ENCODE measurements at places on chromosomes 1 and 21.

GRCh38 chr1:193451001-193451400 lies 264.6 kb upstream of the B3GALT2 start:
- no peak for DNase-seq

DNA sequence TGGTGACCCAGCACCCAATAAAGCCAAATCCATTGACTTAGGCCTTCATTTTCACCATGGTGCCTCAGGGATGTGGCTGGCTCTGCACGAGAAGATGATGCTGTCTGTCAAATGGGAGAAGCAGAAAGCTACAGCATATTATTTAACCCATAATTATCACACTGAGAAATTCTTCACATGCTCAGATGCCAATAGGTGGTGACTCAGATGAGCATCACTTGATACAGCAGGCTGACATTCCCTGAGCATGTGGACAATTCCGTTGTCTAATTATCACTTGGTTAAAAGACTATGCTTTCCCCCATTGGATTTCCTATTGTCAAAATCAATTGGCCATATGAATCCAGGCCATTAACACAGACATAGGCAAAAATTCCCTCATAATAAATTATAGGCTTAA lies 44.0 kb upstream of the HSD3B1 start:
- DNase-seq, result no peak

DNA sequence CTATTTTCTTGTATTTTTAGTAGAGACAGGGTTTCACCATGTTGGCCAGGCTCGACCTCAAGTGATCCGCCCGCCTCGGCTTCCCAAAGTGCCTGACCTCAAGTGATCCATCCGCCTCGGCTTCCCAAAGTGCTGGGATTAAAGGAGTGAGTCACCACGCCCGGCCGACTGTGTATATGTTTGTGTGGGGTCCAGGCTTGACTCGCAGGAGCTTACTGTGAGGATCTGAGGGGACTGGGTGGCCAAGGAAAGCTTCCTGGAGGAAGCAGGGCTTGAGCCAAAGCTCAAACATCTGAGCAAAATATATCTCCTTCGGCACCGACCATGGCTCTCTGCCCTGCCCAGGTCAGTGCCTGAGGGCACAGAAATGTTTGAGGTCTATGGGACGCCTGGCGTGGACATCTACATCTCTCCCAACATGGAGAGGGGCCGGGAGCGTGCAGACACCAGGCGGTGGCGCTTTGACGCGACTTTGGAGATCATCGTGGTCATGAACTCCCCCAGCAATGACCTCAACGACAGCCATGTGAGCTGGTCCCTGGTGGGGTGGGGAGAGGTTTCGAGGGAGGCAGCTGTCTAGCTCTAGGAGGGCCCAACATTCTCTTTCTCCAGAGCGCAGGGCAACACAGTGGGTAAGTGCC lies 10.5 kb downstream of the PADI3 start:
- DNase-seq, result no peak

DNA sequence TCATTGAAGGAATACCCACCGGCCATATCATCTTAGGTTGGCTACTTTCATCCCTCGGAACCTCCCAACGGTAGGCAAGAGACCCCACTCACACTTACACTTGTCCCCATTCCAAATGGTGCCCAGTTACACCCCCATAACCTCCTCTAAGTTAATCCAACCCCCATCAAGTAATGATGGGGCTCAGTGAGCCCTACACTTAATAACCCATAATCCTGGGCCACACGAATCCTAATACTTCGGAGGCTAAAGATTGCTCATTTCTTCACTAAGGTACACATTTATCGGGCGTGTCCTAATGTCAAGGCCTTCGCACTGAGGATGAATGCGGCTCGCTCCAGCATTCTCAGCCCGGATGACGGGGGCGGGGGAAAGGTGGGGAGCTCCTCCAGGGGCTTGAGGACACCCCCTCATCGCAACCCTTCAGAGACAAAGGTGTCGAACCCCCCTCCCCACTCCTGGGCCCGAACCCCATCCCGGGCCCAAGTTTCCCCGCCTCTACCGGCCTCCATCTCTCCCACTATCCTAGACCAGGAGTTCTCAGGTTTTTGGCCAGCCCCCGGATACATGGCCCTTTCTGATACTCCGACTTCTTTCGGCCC lies 435 bp downstream of the ILF2 start:
- DNase-seq, result no peak

DNA sequence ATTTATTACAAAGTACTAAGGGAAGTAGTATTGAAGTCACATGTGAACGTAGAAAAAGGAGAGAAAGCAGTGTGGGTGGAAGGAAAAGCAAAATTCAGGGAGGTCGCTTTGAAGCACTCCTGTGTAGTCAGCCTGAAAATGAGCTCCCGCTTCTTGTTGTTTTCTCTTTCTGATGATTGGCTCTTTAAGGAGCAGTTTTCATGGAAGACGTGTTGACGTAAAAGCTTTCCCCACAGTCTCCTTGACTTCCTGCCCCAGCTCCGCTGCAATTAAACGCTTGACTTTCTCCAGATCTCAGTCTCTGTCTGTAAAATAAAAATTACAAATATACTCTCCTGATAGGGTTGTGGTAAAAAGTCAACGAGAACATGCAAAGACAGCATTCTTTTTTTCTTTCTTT lies 661.5 kb upstream of the ZP4 start:
- DNase-seq, result no peak

- no peak for DNase-seq
Measured at GRCh38 chr1:96979304-96980268, 258.0 kb downstream of the PTBP2 start.

GRCh38 chr1:19395678-19396192 lies 83.6 kb downstream of the SLC66A1 start:
- DNase-seq, result no peak

DNA sequence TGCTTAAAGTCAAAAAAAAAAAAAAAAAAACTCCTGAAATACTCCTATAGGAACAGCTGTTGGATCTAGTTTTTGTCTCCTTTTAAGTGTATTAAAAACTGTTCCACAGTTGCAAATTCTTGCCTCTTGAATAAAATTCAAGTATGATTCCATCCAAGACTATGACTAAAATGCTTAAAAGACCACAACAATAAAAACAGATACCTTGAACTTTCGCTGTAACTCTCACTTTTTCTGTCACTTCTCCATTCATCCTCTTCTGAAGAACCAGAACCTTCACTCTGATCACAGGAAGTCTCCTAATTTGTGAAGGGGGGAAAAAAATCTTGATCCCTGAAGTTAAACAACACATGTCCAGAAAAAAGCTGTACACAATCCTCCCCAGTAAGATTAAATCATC lies 55.0 kb upstream of the PSMG1 start:
- DNase-seq, result no peak

GRCh38 chr1:36835696-36836095 lies 198.6 kb downstream of the GRIK3 start:
- no peak for DNase-seq

DNA sequence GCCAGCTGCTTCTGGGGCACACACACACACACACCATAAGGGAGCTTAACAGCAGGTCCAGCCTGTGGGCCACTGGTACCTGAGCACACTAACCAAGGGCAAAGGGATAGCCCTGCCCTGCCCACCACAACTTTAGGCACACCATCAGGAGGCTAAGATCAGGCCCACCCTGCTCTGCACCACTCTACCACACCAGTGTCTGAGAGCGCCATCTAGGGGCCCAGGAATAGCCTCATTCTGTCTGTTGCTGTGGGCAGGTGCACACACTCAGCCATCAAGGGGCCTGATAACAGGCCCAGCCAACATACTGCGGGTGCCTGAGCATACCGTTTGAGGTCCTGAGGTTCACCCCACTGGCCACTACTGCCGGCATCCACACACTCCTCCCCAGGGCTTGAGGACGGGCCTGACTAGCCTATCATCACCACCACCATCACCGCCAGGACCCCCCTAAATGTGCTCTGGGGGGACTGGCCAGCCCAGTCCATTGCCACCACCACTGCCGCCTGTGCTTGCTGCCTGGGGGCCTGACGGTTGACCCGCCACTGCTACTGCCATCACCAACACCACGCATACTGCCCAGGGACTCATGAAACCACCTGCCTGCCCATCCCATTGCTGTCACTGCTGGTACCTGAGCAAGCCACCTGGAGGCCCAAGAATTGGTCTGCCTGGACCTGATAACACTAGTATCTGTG lies 31.3 kb downstream of the NSL1 start:
- DNase-seq, result no peak

GRCh38 chr1:228082918-228083870 lies 686 bp downstream of the ARF1 start:
- DNase-seq, result no peak

DNA sequence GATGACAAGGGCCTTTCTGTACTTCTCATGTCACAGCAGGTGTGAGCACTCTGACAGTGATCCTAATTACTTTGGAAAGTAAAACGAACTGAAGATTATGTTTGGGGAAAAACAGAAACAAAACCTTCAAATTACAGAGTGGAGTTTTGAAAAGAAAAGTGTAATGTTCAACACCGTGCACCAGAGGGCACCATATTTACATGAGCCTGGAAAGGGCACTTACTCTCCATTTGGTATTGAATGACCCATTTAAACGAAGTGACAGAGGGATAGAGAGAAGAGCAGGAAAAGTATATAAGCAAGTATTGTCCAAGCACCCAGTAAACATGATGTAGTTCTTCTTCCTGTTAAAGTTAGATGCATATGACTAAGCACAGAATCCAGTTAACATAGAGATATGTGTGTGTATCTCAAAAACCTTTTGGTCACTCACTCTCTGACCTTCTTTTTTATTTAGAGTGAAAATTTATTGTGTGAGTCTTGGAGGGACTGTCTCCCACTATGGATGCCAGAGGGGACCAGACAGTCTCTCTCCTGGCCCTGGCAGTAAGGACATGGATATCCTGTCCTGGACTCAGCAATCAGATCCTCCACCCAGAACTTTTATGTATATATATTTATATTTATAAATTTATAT lies 3.8 kb upstream of the RGSL1 start:
- peak; percentile 9 for DNase-seq

DNA sequence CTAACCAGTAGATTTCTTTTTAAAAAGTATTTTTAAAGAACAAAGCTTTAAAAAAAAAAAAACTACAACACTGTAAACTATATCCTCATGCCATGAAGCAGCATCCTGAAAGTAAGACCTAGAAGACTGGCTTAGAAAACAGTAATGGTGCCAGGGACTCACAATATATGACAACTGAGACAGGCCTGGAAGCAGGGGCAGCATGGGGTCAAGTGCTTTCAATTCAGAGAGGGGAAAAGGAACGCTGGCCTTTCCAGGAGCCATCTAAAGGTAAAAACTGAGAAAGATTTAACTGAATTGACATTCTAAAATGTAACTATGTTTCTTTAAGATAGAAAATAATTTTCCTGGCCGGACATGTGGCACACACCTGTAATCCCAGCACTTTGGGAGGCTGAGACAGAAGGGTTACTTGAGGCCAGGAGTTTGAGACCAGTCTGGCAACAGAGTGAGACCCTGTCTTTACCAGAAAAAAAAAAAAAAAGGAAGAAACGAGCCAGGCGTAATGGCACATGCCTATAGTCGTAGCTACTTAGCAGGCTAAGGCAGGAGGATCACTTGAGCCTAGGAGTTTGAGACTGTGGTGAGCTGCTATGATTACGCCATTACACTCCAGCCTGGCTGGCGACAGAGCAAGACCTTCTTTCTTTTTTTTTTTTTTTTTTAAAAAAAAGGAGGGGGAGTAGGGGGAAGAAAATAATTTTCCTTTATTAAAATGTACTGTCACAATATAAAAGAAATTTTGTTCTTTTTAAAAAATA lies 54.1 kb downstream of the SLC35D1 start:
- DNase-seq, result no peak

DNA sequence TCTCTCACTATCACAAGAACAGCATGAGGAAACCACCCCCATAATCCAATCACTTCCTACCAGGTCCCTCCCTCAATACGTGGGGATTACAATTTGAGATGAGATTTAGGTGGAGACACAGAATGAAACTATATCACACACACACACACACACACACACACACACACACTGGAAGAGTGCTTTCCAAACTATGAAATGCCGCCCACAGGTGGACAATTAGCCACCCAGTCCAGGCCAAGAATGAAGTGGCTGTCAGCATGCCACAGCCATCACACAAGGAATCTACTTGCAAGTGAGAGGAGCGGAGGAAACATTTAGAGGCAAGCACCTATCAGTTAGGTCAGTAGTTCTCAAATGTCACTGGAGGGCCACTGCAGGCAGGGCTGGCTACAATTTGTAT lies 105.4 kb upstream of the HOOK1 start:
- no peak for DNase-seq

DNA sequence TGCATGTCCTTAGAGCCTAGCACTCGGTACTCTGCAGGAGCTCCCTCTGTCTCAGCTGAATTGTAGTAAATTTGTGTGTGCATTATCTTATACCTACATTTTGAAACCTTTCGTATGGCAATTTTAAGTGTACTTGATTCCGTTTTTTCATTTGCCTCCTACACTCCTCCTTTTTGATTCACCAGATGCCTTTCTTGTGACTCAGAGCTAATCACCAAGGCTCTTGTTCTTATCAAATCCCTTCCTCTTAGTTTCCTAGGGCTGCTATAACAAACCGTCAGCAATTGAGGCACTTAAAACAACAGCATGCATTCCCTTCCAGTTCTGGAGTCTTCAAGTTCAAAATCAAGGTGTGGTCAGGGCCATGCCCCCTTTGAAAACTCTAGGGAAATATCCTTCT lies 261.0 kb downstream of the ASTN1 start:
- no peak for DNase-seq

- no peak for DNase-seq
Measured at GRCh38 chr1:233662575-233663304, 48.8 kb downstream of the KCNK1 start.

GRCh38 chr1:62250126-62250726 lies 55.6 kb downstream of the L1TD1 start:
- no peak for DNase-seq

DNA sequence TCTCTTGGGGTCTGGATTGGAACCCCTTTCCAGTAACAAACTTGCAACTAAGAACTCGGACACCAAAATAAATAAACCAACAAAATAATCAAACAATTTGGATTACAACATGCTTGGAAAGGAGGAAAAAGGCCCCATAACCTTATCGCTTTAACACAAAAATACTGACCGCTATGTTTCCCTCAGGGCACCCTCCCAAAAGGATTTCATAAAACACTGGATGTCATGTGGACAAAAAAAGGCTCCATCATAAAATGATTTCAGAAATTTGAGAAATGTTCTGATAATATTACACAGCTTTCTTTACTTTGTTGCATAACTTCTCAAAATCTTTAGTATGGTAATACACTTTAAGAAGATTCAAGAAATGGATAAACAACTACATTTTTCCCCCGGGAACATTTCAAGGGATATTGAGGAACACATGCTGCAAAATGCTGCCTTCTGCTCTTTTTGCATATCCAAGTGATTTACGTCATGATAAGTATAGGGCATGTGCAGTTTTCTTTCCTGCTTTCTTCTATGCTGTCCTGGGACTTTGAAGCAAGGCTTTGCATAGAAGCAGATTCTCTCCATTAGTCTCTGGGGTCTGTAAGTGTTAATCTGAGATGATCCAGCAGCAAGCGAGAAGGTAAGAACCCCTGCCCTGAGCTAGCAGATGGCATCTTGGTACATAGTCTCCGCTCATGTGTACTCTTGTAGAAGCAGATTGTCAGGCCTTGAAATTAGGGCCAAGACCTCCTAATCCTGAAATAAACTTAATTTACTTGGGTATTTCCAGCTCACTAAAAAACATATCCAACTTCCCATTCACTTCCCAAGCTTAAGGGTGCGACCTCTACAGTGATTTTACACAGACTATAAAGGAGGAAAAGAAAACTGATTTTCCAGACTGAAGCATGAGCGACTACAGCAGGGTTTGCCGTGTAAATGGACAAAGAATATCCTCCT lies 85.5 kb upstream of the KIAA0040 start:
- DNase-seq, result no peak
